Activated naive CD4-positive, alpha-beta T cell (primary cell): ENCODE measurements at places on chromosomes 5 and 9.

DNA sequence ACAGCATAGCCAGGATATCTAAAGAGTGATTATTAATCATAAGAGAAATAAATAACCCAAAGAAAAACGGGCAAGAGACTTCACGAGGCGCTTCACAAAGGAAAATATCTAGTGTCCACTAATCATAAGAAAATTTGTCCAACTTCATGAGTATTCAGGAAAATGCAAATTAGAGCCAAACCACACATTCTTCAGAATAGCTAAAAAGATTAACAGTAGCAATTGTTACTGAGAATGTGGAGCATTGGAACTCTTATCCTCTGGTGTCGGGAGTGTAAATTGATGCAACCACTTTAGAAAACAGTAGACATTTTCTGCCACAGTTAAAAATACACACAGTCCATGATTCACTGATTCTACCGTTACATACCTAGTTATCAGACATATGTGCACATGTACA, 145.7 kb downstream of the CWC27 start:
- no peak for DNase-seq

- no peak for DNase-seq
Measured at GRCh38 chr9:137434498-137435380, 6.4 kb downstream of the ENTPD8 start.

DNA sequence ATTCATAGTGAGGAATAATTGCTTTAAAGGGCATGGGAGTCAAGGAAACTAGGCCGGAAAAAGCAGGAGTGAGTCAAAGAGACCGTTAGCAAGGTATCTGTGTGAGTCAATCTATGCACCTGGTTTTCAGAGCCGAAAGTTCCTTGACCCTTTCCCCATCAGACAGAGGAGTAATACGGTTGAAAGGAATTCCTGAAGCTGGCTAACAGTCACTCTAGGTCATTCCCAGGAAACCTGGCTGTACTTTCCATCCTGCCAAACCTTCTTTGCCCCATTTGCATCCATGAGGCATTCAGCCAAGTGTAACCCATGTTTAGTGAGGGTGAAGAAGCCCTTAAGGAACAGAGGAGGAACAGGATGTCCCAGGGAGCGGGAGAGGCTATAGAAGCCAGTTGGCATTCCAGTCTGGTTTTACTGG, 16.2 kb downstream of the RBM18 start:
- no peak for DNase-seq

DNA sequence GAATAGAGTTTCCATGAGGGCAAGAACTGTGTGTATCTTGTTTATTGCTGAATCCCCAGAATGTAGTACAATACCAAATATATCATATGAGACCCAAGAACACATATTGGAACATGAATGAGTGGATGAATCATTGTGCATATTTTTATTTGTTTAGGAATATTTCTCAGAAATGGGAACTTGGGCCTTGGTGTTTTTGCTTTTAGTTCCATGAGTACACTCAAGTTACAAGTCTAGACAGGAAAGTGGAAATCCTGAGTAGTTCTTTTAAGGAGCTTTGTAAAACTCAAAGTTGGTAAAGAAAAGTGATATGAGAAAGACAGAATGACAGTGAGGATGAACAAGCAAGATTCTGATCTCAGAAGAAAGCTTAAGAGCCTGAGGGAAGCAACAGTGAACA, 647.0 kb downstream of the EFNA5 start:
- no peak for DNase-seq

DNA sequence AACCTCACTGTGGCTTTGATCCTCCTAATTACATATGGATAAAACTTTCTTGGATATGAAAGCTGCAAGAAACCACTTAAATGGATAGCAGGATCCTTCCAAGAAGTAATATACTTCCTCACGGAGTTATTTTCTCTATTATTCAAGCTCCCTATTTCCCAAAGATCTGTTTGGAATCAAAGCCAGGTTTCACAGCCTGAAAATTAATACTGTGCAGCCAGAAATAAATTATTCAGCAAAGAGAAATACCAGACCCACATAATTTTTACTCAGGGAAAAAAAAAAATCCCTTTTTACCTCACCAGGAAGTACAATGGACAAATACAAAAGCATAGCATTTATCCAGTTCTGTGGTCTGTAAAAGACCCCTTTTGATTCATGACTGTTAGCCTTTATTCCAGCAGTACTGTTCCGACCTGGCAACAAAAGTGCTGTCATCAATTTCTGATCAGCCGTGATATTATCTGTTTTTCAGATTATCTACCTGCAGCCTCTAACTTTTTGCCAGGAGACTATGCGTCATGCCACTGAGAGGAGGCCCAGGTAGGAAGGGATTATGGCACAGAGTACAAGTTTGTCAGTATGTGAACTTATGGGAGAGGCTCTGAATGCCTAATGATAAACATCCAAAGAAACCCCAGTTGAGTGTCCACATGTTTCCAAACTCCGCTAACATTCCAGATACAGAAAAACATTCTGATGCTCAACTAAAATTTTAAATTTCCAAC, 57.0 kb downstream of the FBN2 start:
- no peak for DNase-seq

DNA sequence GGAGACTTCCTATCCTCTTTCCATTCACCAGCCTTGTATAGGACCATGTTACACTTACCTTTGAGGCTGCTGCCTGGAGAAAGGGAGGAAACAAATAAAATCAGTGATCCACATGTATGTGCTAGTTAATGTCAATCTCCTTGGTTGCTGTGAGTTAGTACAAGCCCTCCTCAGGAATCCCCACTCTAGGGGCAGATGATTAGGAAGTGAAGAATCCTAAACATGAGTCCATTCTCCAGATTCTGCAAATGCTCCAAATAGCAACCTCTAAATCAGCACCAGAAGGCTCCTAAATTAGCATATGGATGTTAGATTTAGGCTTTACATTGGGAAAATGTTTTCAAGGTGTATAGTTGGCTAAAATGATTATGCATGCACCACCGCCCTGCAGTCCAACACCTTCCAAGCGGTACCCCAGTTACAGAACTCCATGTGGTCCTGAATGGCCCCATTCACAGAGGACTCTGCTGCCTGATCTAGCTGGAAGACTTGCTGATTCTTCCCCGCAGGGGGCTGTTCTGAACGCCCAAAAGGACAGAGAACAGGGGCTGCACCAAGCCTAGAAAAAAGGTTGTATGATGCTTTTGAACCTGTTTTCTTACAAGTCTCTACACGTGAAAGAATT, 123.2 kb downstream of the TLE1 start:
- no peak for DNase-seq

DNA sequence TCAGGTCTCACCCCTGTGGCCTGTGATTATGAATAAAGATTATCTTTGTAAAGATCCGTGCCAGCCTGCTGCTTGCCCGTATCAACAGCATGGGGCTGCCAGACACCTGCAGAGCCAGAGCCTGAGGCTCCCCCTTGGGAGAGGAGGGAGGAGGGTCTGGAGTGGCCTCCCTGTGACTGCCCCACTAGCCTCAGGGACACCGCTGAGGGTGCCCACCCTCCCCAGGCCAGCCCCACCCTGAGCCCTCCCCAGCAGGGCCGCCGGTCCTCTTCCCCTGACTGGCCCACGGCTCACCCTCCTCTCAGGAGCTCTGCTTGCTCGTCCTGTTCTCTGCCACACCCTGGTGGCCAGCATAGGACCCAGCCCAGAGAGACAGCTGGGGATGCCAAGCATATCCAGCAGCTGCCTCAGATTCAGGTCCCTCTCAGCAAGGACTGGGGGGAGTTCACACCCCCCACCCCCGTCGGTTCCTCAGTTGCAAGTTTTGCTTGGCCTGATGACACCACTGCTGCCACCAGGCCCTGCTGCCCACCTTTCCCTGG, 1.9 kb downstream of the SSNA1 start:
- no peak for DNase-seq

GRCh38 chr9:14903040-14903439, 7.2 kb downstream of the FREM1 start:
- DNase-seq, result no peak

DNA sequence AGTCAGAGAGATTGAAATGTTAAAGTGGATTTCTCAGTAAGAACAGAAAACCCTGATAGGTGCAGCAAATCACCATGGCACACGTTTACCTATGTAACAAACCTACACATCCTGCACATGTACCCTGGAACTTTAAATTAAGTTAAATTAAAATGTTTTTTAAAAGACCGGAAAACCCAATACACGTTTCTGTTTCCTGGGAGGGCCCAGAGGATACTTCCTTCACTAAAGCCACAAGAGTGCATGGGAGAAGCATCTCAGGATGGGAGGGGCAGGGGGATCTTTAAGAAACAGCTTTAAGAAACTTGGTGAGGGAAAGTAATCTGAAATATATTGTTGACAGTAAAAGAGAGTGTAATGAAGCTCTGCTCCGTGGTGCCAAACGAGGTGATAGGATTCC, 164.7 kb upstream of the PTGER4 start:
- no peak for DNase-seq

- DNase-seq, result no peak
Measured at GRCh38 chr5:151233616-151234085, 9.8 kb upstream of the CCDC69 start.

GRCh38 chr5:139105621-139106071, 92.5 kb downstream of the SIL1 start:
- no peak for DNase-seq

GRCh38 chr9:128390150-128390812, 19.1 kb downstream of the URM1 start:
- no peak for DNase-seq

DNA sequence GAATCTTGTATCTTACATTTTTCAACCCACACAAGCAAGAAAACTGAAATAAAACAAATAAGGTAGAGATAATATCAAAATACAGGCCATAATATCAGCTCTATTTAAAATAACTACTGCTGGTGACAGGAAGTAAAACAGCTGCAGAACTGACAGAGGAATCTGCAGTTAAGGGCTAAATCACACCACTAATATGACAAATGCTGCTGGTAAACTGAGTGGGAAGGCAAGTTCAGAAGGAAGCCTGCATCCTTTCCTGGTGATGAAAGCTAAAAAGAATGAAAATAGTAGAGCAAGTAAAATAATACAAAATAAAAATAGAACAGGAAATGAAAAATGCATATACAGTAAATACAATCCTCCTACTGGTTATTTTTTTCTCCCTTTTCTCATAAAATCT, 1293.7 kb upstream of the C9orf72 start:
- DNase-seq, result no peak

GRCh38 chr5:179913461-179913860, 5.8 kb upstream of the TBC1D9B start:
- DNase-seq, result no peak

- no peak for DNase-seq
Measured at GRCh38 chr9:124495126-124496074, 11.8 kb downstream of the NR5A1 start.

GRCh38 chr5:57675236-57675635, 192.6 kb upstream of the ACTBL2 start:
- DNase-seq, result no peak

DNA sequence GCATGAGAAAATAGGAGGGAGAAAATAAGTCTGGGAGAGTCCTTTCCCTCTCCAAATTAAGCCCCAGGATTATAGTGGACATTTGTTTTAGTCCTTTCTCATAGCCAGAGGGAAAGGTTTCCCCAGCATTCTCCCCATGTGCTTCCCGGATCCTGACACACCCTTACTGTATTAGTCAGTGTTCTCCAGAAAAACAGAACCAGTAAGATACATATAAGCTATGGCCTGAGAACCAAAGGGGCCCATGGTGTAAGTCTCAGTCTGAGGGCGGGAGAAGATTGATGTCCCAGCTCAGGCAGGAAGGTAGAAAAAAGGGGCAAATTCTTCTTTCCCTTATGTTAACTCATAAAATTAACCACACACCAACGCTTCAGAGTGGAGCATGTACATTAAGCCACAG, 25.6 kb upstream of the SPATA31D4 start:
- no peak for DNase-seq

DNA sequence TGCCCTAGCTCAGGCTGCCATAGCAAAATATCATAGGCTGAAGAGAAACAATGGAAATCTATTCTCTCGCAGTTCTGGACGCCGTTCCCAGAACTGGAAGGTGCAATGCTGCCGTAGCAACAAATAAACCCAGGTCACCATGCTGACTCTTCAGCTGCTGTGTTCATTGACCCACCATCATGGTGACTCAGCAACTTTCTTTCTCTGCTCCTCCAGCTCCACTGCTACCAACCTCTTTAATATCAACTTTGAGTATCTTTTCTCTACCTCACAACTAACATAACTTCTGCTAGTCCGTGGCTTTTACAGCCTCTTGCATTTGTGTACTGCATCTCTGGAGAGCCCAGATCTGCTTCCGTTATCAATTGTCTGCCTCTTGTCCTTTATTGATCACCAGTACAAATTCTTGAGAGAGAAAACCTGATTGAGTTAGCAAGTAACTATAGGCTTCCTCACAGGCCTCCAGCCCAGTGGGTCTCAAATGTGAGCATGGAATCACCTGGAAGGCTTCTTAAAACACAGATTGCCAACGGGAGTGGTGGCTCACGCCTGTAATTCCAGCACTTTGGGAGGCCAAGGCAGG, 47.3 kb upstream of the SLC30A5 start:
- DNase-seq, result no peak

DNA sequence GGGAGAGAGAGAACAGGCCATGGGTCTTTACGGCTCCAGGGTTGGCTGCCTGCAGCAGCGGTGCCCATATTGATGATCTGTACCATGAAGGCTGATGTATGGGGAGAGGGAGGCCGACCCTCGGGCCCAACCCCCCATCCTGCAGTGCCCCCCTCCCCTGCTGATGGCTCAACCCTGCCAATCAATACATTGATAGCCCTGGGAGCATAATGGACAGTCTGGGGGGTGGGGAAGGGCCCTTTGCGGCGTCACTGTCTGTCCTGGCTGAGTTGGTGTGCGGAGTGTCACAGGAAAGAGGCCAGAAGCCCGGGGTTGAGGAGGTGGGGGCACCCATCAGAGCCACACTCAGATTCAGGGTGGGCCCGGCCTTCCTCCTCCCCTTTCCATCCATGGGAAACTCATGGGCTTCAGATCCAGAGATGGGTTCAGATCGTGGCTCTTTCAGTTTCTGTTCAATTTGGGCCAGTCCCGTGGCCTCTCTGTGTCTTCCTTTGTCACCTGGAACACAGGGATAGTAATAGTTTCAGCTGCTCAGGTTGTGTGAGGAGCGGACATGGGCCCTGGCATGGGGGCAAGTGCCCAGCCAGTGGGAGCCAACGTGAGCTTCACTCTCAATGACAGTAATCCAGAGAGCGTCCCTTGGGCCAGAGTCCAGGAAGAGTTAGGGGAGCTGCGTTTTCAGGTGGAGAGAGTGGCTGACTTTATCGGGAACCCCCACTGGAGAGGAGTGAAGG, 9.5 kb downstream of the FGF18 start:
- DNase-seq, result no peak

DNA sequence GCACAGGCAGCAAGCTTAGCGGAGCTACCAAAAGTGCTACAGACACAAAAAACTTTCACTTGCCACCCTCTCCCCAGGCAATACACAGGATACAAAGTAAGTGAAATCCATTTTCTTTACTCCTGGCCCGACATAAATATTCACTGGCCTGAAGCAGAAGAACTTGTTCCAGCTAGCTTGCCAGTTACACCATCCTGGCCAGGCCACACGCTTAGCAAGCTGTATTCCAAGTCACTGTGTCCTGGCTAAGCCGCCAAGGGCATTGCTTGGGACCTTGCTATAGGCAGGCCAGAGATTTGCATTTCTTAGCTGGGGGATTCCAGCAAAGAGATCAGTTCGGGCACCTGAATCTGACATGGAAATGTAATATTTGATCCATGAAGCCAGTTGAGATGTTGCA, 71.0 kb upstream of the SLC1A3 start:
- DNase-seq, result no peak

- no peak for DNase-seq
Measured at GRCh38 chr5:170849374-170849773, 12.4 kb upstream of the RANBP17 start.

- no peak for DNase-seq
Measured at GRCh38 chr5:155844542-155844941, 482.4 kb upstream of the SGCD start.
